ENCODE measurements at places on chromosomes 12 and 14. TPM values are rescaled to one million over a fixed set of nuclear protein-coding genes. Genes with fewer than 3 reads are reported as not detected.

The ACOT6 gene
- total RNA-seq: not detected

The C14orf132 gene
- total RNA-seq: 1.2 TPM

The SPTB gene
- total RNA-seq: 0.91 TPM

- DNase-seq: no peak
Measured at GRCh38 chr14:98008381-98009113, 1211.4 kb downstream of the VRK1 start.

DNA sequence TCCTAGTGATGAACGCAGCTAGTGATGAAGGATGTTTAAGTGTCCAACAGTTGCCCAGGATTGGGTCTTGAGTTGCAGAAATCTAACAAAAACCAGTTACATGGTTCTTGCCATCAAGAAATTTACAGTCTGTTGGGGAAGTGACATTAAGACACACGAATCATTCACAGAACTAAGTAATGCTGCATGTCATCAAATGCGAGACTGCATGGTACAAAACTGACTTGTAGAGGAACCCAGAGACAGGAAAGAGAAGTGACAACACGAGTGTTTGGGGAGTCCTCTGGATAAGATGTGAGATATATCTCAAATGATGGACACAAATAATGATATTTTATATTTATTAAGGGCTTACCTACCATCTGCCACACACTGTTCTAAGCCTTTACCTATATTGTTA is 6.1 kb upstream of the SYNE3 start:
- DNase-seq: no peak

The ESYT1 gene
- 190 TPM for total RNA-seq

GRCh38 chr12:6178981-6179761 is 21.0 kb upstream of the CD9 start:
- DNase-seq: no peak

The RPGRIP1 gene
- not detected for total RNA-seq

The C12orf50 gene
- total RNA-seq: 0.15 TPM

The RNASE7 gene
- total RNA-seq: not detected

GRCh38 chr14:71852181-71852580 is 80.0 kb upstream of the RGS6 start:
- DNase-seq: no peak

DNA sequence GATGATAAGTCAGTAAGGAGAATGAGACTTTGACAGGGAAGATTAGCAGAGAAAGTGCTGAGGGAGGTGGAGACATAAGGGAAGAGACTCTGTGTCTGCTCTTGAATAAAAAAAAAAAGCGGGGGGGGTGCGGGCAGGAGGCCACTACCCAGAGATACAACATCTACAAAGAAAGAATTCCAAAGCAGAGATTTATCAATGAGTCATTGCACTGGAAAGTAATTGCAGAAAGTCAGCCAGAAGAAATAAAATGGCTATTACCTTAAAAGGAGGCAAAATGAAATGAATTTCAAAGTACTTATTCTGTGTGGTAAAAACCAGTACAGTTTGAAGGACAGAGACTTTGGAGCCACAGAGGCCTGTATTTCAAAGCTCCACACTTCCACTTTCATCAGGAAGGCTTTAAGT is 267.1 kb upstream of the PRKD1 start:
- no peak for DNase-seq

GRCh38 chr12:51028126-51028812 is 2.1 kb upstream of the SLC11A2 start:
- DNase-seq: no peak

DNA sequence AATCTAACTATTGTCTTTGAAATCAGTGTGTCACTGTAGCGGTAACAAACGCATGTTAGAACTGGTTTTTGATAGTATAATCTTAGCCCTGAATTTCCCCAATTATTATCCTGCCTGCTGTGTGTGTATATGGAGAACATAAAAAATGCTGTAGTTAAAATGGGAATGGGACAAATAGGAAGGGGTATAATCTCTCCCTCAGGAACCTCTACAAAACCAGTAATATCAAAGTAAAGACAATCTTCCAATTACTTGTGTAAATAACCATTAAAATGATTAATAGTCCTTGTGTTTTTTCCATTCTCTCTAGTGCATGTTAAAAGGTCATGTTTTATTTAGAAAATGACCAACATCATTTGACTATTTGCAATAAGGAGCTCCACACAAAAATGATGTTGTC is 200.1 kb upstream of the TMTC1 start:
- no peak for DNase-seq

DNA sequence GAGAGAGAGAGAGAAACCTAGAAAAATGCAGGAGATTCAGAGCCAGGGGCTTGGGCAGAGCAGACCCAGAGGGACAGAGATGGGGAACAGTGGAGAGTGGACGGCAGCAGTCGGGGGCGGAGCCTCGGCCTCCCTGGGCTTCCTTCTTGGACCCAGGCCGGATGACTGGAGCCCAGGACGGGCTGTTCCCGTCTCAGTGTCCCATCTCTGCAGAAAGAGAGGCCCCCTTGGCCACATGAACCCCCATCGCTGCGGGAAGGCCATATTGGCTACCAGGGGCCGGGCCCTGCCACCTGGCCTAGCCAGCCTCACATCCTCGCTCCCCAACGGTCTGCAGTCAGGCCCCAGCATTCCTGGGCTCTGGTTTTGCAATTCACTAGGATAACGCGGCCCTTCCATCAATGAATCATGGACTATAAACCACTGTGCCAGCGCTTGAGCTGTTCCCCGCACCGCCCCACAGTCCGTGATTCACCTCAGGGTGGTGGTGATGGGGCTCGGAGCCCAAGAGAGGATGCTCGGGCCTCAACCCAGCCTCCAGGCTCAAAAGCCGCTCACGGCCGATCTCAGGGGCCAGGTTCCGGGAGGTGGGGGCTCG is 116.5 kb downstream of the RFLNA start:
- DNase-seq: no peak

DNA sequence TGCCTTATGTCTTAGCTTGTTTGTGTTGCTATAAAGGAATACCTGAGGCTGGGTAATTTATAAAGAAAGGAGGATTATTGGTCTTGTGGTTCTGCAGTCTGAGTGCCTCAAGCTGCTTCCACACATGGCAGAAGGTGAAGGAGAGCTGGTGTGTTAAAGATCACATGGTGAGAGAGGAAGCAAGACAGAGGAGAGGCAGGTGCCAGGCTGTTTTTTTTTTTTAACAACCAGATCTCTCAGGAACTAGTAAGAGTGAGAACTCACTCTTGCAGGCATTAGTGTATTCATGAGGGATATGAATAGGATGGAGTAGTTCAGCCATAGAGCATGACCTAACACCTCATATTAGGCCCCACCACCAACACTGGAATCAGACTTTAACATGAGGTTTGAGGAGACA is 123.4 kb downstream of the CMAS start:
- DNase-seq: no peak

- DNase-seq: no peak
Measured at GRCh38 chr12:108597559-108598471, at the start of gene TMEM119. Gene TMEM119, minus strand, starts transcription at chr12:108598084. Its CDS starts 5,701 bp downstream, at chr12:108592383.

The LRCOL1 gene
- not detected for total RNA-seq

DNA sequence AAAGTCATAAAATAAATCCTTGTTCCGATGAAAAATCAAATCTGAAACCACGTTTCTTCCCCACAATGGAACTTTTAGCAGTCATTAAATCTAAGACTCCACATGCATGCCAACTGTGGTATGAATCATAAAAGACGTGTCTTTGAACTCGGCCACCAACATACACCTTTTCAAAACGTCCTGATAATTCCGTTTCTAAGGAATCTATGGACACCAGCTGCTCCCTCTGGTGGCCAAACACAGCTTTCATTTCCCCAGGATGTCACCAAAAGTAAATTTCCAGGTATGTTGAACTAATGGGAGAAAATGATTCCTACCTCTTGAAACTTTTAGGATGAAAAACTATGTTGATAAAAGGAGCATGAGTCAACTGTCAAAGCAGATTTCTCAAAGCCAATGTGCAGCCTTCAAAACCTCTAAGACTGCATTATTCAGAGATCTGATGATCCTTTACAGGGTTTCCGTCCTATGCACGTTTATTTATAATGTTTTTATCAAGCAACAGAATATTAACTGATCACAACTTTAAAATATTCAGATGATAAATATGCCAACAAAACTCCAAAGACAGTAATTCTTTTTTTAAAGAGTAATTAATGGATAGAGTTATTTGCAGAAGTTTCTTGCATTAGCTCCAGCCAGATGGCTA is 96.2 kb downstream of the CIT start:
- no peak for DNase-seq

- DNase-seq: no peak
Measured at GRCh38 chr14:51682411-51682810, 30.7 kb downstream of the FRMD6 start.

DNA sequence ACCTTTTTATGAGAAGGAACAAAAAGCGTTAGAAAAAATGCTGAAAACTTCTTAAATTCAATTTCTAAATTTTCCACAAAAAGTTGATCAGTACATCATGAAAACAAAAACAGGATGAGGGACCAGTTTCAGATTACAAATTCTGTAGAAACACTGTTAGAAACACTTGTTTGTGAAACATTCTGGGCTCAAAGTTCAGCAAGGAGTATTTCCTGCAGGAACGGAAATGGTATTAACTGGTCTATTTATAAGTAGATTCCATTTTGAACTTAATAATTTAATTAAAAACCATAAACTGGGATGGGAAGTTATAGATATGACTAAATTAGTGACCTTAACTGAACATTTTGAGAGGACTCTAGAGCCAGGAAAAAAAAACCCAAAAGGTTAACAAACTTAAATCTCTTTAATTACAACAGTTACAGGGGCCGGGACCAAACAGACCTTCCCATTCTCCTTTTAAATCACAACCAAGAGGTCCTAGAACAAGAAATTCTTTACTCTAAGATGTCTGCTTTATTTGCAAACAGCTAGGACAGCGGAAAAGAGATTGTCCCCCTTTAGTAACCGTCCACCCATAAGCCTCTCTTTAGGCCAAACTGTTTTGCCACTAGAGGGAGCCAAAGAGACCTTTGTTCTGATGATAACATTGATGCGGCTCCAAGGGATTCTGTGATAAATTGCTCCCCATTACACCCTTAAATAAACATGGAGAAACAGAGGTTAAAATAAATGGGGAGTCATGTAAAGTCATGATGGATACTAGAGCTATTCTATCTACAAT is 69.0 kb upstream of the RERGL start:
- no peak for DNase-seq

DNA sequence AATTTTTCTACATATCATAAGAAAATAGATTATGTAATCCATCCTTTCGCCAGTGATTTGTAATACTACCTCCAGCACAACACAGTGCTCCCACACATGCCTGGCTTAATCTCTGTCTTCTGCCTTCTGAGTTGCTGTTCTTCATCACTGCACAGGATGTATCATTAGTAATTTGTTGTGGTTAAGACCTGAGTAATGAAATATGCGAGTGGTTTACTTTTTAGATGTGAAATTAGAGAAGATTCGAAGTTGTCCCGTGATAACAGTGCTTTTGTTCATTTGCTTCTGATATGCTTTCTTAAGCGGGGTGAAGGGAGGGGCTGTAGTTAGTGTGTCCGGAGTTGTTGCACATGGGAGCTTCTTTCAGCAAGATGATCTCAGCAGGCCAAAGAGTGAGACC is 18.1 kb downstream of the KRT85 start:
- DNase-seq: no peak

DNA sequence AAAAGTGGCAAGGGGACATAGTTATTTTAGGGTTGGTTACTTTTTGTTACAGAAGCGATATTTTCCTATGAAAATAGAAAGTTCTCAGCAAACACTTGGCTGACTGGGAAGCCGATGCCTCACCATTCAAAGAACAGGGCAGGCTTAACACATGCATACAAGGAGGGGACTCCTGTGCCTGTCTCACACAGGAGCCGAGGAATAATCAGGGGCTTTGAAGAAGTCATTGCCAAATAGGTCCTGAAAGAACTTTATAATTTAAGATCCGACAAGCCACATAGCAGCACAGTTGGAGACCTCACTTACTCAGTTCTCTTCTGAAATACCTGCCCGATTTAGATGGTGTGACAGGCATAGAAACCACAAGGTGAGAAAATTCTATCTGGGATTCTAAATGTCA is 389.8 kb downstream of the EMP1 start:
- DNase-seq: no peak

DNA sequence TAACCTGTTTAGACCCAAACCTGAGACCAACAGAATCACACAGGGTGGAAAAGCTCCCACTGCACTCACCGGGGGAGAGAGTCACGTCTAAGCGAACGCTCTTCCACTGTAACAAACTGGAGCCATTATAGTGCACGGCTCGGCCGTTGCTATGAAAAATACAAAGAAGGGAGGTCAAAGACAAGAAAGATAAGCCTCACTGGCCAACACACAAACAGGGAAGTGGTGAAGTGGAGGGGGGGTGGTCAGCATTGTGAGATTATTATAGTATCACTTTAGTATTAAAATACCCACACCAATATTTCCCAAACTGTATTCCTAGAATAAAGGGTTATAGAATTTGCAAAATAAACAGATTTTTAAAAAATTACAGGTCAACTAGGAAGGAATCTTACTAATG is 90.9 kb downstream of the TRAFD1 start:
- no peak for DNase-seq

GRCh38 chr12:78571953-78572352 is 292.6 kb upstream of the SYT1 start:
- DNase-seq: no peak

DNA sequence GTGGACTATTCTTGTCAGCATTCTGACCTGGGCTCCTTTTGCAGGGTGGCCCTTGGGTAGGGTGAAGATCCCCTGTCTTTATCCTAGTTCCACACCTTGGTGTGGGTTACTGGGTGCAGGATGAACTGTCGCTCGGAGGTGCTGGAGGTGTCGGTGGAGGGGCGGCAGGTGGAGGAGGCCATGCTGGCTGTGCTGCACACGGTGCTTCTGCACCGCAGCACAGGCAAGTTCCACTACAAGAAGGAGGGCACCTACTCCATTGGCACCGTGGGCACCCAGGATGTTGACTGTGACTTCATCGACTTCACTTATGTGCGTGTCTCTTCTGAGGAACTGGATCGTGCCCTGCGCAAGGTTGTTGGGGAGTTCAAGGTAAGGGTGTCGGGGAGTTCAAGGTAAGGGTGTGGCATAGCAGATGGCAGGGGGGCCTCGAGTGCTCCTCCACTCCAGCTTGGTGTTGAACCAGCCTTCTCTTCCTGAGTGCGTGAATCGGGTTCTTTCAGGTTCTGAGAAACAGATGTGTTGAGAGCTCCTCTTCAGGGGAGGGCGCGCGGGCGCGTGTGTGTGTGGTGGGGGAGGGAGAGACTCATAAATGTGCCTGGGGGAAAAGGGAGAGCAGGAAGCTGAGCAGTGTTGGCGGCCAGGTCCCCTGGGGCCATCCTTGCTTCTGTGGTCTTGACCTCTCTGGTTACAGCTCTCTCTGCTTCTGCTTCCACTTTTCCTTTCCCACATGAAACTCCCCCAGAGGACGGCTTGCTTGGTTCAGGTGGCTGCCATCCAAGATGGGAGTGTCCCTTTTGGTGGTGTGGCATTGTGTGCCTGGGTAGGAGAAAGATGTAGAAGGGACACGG is 4.0 kb downstream of the ATG101 start:
- DNase-seq: peak; percentile 50

- no peak for DNase-seq
Measured at GRCh38 chr14:50936016-50936340, 8.3 kb downstream of the PYGL start.

The CRIP1 gene
- 558 TPM for total RNA-seq

The KLHL33 gene
- 0.72 TPM for total RNA-seq

- DNase-seq: no peak
Measured at GRCh38 chr14:68544081-68544892, 248.6 kb downstream of the ZFP36L1 start.

GRCh38 chr12:133165776-133166175 is 15.5 kb upstream of the ZNF268 start:
- DNase-seq: no peak
